ENCODE measurements at places on chromosomes 1 and 21. TPM values are rescaled to one million over a fixed set of nuclear protein-coding genes. Genes with fewer than 3 reads are reported as not detected.

Gene LIPI
- total RNA-seq: not detected

Gene EIF3I
- total RNA-seq: 292 TPM

Gene PRKAA2
- 2.6 TPM for total RNA-seq

Gene KRTAP12-1
- not detected for total RNA-seq

Gene SLC9C2
- not detected for total RNA-seq

Gene TMEM53
- 7.7 TPM for total RNA-seq

Gene LCE6A
- not detected for total RNA-seq

Gene OR2L3
- not detected for total RNA-seq

Gene CHRM3
- total RNA-seq: 0.28 TPM

Gene LCE3E
- total RNA-seq: not detected

Gene PPM1J
- 1.5 TPM for total RNA-seq

Gene CSRP1
- 445 TPM for total RNA-seq

Gene ZMYND12
- 0.55 TPM for total RNA-seq

Gene TRIM45
- total RNA-seq: 1.7 TPM

Gene KTI12
- 18.3 TPM for total RNA-seq

Gene AGRN
- 83.1 TPM for total RNA-seq

Gene PRDX6
- total RNA-seq: 323 TPM

Gene KCNH1
- 3.0 TPM for total RNA-seq

Gene LGR6
- 0.41 TPM for total RNA-seq

Gene PSEN2
- 28.0 TPM for total RNA-seq

Gene CLCA2
- total RNA-seq: not detected

Gene NUDT4B
- total RNA-seq: not detected

Gene PADI1
- total RNA-seq: 2.3 TPM

Gene SPRR2G
- total RNA-seq: not detected

Gene OR6N1
- total RNA-seq: not detected

Gene RCSD1
- 0.08 TPM for total RNA-seq

Gene COQ8A
- total RNA-seq: 22.4 TPM

Gene TCHHL1
- total RNA-seq: not detected

Gene TFF2
- total RNA-seq: not detected

Gene GBP7
- not detected for total RNA-seq

Gene CGN
- 1.9 TPM for total RNA-seq

Gene RYR2
- total RNA-seq: not detected

Gene LCE1D
- not detected for total RNA-seq

Gene DDX20
- total RNA-seq: 10.0 TPM

Gene FBXO28
- total RNA-seq: 25.7 TPM

Gene TDRD10
- total RNA-seq: not detected

Gene TNFRSF14
- total RNA-seq: 0.22 TPM

Gene FAM163A
- not detected for total RNA-seq

Gene ETV3L
- total RNA-seq: not detected

Gene RPE65
- not detected for total RNA-seq

Gene INTS7
- 23.5 TPM for total RNA-seq

Gene CCDC190
- total RNA-seq: not detected

Gene UBE2G2
- 44.4 TPM for total RNA-seq

Gene KRTAP13-2
- not detected for total RNA-seq

Gene S100A2
- total RNA-seq: 26.2 TPM
